Stimulated activated CD8-positive, alpha-beta memory T cell treated with anti-CD3 and anti-CD28 coated beads, Interleukin-4, amount 100 ng/mL, for 48 hours (primary cell): ENCODE measurements at places on chromosomes 11 and 22.
A peak's percentile ranks its signal among the peaks of the same experiment; 100 is the strongest.

DNA sequence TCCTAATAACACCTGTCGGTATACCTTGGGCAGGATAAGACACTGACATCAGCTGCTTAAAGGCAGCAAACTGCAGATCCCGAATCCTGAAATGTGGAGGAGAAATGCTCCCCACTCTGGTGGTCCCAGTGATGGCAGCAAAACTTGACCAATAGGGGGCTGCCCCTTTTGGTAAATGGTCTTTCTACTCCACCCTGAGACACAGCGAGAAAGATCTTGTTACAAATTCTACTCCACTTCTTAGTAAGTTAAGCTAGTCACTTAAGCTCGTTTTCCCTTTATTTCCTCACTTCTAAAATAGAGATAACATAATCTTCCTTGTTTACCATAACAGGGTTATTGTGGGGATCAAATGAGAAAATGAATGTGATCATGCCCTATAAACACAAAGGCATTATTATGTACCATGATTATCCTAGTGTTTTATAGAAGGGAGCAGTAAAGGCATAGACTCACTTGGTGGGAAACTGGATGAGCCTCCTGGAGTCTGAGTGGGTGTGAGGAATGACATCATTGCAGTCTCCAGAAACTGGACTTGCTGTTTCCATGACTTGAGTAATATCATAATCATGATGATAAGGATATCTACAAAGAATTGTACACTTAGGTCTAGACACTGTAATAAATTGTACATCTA is 50.9 kb downstream of the ENDOD1 start:
- DNase-seq: no peak

- no peak for DNase-seq
These were observed 13.5 kb downstream of the SEZ6L start for GRCh38 chr22:26182723-26183122.

GRCh38 chr11:3879967-3880542 is 24.6 kb downstream of the STIM1 start:
- no peak for DNase-seq

DNA sequence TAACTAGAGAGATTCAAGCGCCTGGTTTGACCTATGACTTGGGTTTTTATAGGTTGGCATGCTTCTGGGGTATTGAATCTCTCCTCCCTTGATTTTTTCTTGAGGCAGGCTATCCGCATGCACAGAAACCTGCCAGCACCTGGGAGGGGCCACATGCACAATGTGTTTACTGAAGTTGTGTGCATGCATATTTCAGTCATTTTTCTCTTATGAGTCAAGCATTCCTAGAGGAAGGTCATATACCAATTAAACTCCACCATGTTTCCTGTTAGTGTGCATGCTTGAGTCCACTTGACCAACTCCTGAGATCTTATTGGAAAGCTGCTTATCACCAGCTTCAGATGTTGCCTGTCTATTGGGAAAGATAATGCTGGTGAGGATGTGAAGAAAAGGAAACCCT is 1718.4 kb downstream of the LRRC4C start:
- DNase-seq: no peak

DNA sequence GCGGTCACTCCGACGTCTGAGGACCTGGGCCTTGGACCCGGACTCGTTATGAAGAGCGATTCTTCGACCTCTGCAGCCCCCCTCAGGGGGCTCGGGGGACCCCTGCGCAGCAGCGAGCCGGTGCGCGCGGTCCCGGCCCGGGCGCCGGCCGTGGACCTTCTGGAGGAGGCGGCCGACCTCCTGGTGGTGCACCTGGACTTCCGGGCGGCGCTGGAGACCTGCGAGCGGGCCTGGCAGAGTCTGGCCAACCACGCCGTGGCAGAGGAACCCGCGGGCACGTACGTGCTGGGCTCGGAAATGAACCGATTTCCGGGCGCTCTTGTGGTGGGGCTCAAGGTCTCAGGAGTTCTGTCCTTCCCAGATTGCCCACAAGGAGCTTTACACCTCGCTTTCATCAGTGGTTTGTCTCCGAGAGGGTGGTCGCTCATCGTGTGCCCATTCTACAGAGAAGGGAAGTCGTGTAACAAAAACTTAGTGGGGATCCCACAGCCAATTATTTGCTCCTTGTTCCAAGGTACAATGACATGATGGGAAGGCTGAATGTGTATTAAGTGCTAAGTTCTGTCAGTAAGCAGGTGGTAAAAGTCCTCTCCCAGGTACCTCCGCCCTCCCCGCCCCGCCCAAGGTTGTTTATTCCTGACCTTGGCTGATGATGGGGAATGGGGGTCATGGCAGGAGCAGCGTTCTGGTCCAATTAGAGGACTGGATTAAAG is 695 bp downstream of the PEX26 start:
- DNase-seq: peak; percentile 68

GRCh38 chr11:115780646-115781362 is 276.6 kb upstream of the CADM1 start:
- DNase-seq: no peak

GRCh38 chr11:94948070-94948617 is 25.2 kb downstream of the CWC15 start:
- DNase-seq: no peak

- DNase-seq: no peak
These were observed 15.9 kb downstream of the ARFGAP2 start for GRCh38 chr11:47160753-47161133.

DNA sequence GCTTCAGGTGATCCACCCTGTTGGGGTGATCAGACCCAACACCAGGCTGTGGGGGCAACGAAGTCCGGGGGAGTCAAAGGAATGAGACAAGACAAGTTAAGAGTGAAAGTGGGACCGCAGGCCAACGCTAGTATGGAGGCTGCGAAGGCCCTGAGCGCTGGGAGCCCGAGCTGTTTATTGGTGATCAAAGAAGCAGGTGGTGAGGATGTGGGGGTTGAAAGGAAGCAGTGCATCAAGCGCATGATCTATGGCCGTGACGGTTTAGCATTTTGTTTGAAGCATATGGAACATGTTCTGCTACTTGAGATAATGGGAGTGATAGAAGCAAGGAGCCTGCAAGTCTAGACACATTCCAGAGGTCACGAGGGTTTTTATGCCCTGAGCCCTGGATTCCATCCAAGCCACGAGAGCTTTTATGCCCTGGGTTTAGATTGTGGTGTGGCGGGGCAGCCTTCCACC is 49.5 kb downstream of the MCHR1 start:
- peak; percentile 66 for DNase-seq

GRCh38 chr22:16603448-16603768 is 10.8 kb upstream of the CCT8L2 start:
- DNase-seq: no peak

- peak; percentile 9 for DNase-seq
These were observed 869.7 kb downstream of the BRD1 start for GRCh38 chr22:48957987-48958321.
